ENCODE measurements at places on chromosomes 7 and 10.

- DNase-seq: no peak
Observed at GRCh38 chr10:29473406-29474100, 161.2 kb downstream of the SVIL start.

GRCh38 chr7:142557971-142558582 lies 191.2 kb upstream of the PRSS1 start:
- no peak for DNase-seq

- DNase-seq: no peak
Observed at GRCh38 chr10:71468363-71469094, 71.8 kb downstream of the CDH23 start.

DNA sequence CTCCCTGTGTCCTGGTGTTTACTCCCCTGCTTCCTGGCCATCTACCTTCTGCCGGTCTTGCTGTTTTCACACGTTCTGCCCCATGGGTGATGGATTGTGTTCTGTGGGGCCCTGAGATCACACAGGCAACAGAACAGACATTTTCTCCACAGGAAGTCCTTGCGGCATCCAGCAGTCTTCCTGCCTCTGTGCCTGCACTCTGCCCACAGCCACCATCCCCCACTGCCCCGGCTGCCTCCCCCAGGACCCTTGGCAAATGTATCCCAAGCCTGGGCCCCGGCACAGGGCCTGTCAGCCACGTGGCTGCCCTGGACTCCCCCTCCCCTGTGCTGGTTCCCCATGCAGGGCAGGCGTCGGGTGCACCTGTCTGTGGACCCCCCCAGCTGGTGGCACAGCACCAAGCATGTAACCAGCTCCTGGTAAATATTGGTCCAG lies 184.2 kb downstream of the WDR37 start:
- DNase-seq: no peak

All from GOT3 (cell line).